Stimulated activated naive B cell treated with anti-CD40 and anti-IgM and Interleukin-4, amounts not matched to agents 10 μg/mL and 1 μg/mL and 100 μg/mL, for 72 hours (primary cell): ENCODE measurements at places on chromosomes 12 and 14.

DNA sequence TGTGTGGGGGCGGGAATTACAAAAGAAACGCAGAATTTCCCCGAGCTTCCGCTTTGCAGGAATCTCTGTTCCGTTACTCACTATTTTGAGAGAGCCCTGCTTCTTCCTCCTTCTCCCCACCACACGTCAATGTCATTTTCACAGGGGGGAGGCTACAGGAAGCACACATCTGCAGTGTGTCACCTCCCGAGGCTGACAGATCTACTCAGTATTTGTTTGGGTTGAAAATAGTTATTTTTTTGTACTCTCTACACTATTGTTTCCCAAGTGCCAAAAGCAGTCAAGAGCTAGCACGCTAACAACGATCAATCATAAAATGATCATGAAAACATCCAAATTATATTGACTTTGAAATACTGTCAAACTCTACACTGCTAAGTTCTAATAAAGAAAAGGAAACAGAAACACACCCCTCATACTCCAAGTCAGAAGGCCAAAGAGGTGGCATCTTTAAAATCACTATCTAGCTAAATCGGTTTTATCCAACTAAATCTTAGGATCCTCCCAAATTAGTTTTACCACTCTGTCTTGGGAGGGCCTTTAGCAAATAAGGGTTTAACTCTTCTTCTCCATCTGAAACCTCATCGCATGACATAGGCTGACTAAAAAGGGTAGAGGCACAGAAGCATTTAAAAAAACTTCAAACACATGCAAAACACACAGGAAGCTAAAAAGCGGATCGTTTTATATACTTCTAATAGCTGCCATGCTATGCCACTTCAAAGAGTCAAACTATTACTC, 51.8 kb downstream of the FOXN3 start:
- DNase-seq: peak; percentile 67

DNA sequence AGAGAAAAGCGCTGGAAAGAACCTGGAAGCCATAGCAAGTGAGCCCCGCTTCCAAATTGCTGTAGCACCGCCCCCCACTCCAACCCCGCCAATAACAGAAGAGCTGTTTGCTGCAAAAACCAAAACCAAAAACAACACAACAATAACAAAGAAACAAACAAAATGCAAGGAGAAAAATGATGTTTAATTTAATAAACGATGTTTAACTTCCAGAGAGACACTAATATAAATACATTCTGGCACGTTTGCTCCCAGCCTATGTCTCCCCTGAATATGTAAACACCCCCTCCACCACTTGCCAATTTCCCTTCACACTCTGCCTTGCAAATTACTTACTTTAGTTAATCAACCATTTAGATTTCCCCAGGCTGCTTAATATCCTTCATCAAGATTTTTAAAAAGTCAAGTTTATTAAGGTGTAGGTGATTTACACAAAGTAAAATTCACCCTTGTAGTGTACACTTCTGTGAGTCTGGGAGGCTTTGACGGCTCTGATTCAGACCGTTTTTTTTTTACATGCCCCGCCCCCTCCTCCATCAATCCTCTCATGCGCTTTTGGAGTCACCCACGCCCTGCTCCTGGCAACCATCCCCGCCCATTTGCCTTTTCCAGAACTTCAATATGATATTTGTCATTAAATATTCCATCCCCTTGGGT, 482 bp upstream of the IFI27L2 start:
- no peak for DNase-seq

GRCh38 chr12:116455540-116456329, 103.4 kb upstream of the MAP1LC3B2 start:
- no peak for DNase-seq

GRCh38 chr12:68932128-68932960, 627 bp downstream of the CPM start:
- DNase-seq: peak; percentile 24

- DNase-seq: no peak
Measured at GRCh38 chr14:90583427-90583826, 186.6 kb downstream of the CALM1 start.

DNA sequence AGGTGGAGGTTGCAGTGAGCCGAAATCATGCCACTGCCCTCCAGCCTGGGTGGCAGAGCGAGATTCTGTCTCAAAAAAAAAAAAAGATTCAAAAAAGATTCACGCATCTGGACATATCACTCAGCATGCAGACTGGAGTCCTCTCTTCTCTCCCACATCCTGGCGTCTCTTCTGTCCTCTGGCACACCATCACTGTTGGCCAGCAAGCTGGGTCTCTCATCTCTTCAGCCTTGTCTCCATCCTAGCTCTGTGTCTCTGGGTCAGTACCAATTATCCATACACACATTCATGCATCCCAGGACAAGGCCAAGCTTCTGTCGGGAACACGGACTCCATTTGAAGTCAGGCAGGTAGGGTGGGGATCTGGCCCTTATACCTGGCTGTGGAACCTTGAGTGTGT, 105.5 kb upstream of the MAP1LC3B2 start:
- DNase-seq: no peak

DNA sequence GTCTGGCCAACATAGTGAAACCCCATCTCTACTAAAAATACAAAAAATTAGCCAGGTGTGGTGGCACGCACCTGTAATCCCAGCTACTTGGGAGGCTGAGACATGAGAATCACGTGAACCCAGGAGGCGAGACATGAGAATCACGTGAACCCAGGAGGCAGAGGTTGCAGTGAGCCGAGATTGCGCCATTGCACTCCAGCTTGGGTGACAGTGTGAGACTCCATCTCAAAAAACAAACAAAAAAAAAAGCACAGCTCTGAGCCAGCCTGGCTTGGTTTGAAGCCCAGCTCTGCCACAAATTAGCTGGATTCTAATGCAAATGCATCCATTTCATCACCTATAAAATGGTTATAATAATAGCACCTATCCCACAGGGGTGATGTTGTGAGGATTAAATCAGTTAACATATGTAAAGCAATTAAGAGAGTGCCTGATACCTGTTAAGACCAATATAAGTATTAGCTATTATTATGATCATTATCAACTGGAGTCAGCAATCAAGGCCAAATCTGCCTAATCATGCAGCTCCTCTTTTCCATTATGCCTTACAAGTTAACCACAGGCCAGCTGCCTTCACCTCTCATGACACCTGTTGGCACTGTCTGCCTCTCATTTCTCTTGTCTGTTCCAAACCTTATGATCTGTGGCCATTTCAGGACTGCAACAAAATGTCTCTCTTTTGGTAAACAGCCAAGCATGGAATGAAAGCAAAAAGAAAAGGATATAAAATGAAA, 2.1 kb downstream of the GNPTAB start:
- DNase-seq: no peak

GRCh38 chr14:72878746-72879145, 15.2 kb downstream of the DPF3 start:
- DNase-seq: no peak

DNA sequence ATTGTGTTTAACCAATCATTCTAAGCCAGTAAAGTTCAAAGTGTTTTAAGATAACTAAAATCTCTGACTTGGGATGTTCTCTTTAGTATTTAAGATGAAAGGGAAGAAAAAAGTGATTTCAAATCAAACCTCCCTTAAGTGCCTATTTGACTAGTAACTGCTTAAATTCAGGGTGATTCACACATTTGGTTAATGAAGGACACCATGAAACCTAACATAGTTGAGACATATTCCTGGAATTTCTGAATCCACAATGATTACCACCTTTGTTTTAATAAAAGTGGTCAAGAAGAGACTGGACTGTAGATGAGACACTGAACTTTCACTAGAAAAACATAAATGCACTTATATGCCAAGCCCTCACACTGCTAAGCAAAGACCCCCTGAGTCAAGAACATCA, 138.7 kb downstream of the MED13L start:
- no peak for DNase-seq

- DNase-seq: no peak
Measured at GRCh38 chr12:100842156-100842555, 47.6 kb downstream of the ANO4 start.

- no peak for DNase-seq
Measured at GRCh38 chr14:63276492-63277342, 42.0 kb downstream of the GPHB5 start.
